ENCODE measurements at places on chromosomes 5 and 9. TPM values are rescaled to one million over a fixed set of nuclear protein-coding genes. Genes with fewer than 3 reads are reported as not detected.
A peak's percentile ranks its signal among the peaks of the same experiment; 100 is the strongest.

DNA sequence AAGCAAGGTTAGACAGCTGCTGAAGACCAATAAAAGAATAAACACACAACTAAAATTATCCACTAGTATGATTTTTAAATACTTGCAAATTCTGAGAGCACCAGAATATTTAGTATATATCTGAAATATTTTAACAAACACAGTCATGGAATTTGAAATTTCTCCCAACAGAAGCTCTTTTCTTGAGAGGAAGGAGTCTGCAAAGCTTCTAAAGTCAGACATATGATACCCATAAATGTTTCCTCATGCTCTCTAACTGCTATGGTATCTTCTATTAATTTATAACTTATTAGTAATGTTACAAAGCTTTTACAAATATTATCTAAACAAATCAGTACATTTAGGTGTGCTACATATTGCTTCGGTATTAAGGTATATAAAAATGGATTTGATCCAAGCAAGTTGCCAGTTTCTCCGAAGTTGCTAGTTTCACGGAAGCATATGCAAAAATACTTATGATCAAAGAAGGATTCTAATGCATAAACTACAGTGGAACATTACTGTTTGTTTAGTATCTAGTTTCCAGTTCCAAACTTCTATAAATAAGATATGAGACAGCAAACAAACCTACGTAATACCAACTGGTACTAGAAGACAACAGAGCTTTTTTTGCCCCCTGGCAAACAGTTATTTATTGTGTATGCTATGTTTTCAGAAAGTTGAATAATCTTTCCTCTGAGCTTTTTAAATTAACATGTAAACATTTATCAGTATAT lies 22.0 kb downstream of the FNIP1 start:
- H3K4me1 ChIP-seq, result no peaks in the 10 kb centered on the region
- H3K36me3 ChIP-seq, result no peaks in the 10 kb centered on the region
- no peak for DNase-seq
- H3K4me3 ChIP-seq, result no peak overlapping the region

- no peaks in the 10 kb centered on the region for H3K27me3 ChIP-seq
- no peaks in the 10 kb centered on the region for H3K36me3 ChIP-seq
- no peak overlapping the region for H3K27ac ChIP-seq
- no peak overlapping the region for H3K4me3 ChIP-seq
Measured at GRCh38 chr5:179303451-179304200, 41.6 kb downstream of the ADAMTS2 start.

GRCh38 chr5:9430306-9430705 lies 115.6 kb downstream of the SEMA5A start:
- no peak for DNase-seq
- no peak overlapping the region for H3K27ac ChIP-seq
- H3K4me3 ChIP-seq, result no peak overlapping the region
- H3K27me3 ChIP-seq, result no peaks in the 10 kb centered on the region

DNA sequence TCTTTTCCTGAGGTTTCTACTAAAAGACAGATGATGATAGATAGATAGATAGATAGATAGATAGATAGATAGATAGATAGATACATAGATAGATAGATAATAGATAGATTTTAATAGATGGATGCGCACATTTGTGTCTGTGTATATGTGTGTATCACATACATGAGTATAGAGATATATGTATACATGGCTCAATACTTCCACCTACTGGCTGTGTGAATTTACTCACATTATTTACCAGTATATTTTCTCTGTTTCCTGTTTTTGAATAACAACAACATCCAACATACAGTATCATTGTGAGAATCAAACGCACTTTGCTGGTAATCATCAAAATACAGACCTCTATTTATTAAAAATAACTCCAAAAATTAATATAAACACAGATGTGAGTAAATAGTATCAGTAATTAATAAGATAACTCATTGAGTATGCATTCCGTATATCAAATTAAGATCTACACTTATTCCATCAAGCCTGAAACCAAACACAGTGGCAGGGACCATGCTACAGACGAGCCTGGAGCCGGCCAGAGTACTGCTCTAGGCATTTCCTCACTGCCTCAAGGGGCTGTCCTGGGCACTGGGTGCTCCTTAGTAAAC lies 338.0 kb downstream of the SEMA5A start:
- H3K27ac ChIP-seq, result no peak overlapping the region
- no peaks in the 10 kb centered on the region for H3K4me1 ChIP-seq
- no peak overlapping the region for H3K4me3 ChIP-seq
- H3K27me3 ChIP-seq, result no peaks in the 10 kb centered on the region

- H3K27me3 ChIP-seq, result no peaks in the 10 kb centered on the region
- H3K4me3 ChIP-seq, result no peak overlapping the region
- no peaks in the 10 kb centered on the region for H3K36me3 ChIP-seq
- H3K27ac ChIP-seq, result no peak overlapping the region
Measured at GRCh38 chr5:34858790-34859189, 19.8 kb downstream of the TTC23L start.

DNA sequence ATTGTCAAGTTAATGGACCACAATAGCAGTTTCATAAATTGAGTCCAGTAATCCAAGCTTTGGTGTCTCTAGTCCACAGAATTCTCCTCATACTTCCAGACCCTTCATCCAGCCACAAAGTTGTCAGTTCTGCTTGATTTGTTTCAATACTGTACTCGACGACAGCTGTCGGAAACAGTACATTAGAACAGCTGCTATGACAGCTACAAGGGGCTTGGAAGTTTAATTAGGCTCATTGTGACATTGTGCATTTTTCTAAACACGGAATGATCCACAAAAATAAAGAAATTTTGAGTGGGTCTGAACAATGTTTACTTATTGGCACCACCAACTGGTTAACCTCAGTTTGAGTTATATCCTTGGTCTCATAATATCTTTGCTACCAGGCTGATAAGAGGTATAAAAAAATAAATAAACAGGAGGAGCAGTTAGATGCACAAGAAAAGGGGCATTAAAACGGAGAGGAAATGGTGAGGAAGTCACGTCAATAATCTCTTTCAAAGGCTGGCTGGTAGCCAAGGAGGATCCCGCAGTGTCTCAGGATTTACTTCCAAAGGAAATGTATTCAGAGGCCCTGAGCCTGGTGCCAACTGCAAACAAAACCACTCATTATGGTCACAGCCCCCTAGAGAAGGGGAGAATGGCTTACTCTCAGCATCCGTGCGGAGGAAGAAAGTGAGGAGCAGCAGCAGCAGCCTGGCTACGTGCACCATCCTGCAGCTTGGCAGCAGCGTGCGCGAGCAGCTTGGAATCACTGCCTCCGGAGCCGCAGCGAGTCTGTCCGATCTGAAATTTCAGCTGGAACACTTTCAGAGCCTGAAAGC lies 933.8 kb upstream of the DMAC1 start:
- H3K27me3 ChIP-seq, result no peaks in the 10 kb centered on the region
- H3K36me3 ChIP-seq, result no peaks in the 10 kb centered on the region
- no peak overlapping the region for H3K27ac ChIP-seq
- H3K4me3 ChIP-seq, result no peak overlapping the region

GRCh38 chr5:52989781-52990527 lies 802 bp downstream of the ITGA2 start:
- no peaks in the 10 kb centered on the region for H3K27me3 ChIP-seq
- H3K36me3 ChIP-seq, result no peaks in the 10 kb centered on the region
- H3K4me3 ChIP-seq, result peak overlapping the region; percentile 56
- no peak overlapping the region for H3K27ac ChIP-seq
- peak; percentile 10 for DNase-seq

DNA sequence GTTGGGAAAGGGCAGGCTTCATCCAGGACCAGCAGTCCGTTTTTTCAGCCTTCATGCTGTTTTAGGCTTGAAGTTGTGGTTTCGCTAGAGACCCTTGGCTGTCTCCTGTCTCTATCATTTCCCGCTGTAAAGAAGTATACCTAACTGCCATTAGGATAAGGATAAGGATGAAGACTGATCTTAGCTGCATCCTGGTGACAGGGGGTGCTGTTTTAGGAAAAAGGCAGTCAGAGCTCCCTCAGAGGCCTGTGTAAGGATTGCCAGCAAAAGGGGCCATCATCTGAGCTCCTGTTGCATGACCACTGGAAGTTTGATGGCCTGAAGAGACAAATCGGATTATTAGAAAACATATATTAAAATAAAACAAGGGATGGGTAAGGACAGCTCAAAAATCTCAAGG lies 64.8 kb upstream of the FGF10 start:
- H3K36me3 ChIP-seq, result no peaks in the 10 kb centered on the region
- DNase-seq, result no peak
- no peaks in the 10 kb centered on the region for H3K4me1 ChIP-seq
- H3K27me3 ChIP-seq, result no peaks in the 10 kb centered on the region
- H3K4me3 ChIP-seq, result no peak overlapping the region

GRCh38 chr9:117000834-117001233 lies 313.7 kb downstream of the TRIM32 start:
- no peaks in the 10 kb centered on the region for H3K36me3 ChIP-seq
- no peak overlapping the region for H3K27ac ChIP-seq
- DNase-seq, result no peak
- no peaks in the 10 kb centered on the region for H3K27me3 ChIP-seq
- H3K4me1 ChIP-seq, result no peaks in the 10 kb centered on the region

GRCh38 chr5:42842921-42843641 lies 31.4 kb upstream of the SELENOP start:
- no peak for DNase-seq
- no peak overlapping the region for H3K4me3 ChIP-seq
- no peaks in the 10 kb centered on the region for H3K36me3 ChIP-seq

- H3K4me3 ChIP-seq, result no peak overlapping the region
- H3K27me3 ChIP-seq, result no peaks in the 10 kb centered on the region
- no peak overlapping the region for H3K27ac ChIP-seq
- H3K4me1 ChIP-seq, result peaks cover 26% of the 10 kb centered on the region
- H3K36me3 ChIP-seq, result no peaks in the 10 kb centered on the region
Measured at GRCh38 chr5:159424123-159424522, 93.8 kb upstream of the IL12B start.

DNA sequence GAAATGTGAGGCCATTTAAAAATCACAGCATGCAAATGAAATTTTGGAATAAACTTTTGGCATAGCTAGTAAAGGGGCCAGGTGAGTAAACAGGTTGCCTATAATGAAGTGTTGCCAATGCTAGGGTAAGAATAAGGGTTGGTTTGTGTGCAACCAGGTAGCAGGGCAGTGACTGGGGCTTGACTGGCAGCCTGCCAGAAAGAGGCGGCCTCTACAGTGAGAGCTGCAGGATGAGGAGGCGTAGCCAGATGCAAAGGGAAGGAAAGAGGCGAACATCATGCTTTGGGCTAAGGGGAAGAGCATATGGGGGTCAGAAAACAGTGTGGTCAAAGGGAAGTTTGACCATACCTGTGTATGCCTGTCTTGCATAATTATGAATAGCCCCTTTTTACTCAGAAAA lies 70.6 kb downstream of the MAST4 start:
- H3K36me3 ChIP-seq, result no peaks in the 10 kb centered on the region
- H3K4me3 ChIP-seq, result no peak overlapping the region
- H3K27ac ChIP-seq, result no peak overlapping the region
- DNase-seq, result no peak
- H3K4me1 ChIP-seq, result no peaks in the 10 kb centered on the region

DNA sequence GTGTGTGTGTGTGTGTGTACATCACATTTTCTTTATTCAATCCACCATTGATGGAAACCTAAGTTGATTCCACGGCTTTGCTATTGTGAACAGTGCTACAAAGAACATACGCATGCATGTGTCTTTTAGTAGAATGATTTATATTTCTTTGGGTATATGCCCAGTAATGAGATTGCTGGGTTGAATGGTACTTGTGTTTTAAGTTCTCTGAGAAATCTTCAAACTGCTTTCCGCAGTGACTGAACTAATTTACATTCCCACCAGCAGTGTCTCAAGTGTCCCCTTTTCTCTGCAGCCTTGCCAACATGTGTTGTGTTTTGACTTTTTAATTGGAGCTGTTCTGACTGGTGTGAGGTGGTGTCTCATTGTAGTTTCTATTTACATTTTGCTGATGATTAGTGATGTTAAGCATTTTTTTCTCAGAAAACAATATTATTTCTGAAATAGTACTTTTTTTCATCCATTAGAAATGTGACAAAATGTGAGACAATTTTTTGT lies 769.7 kb downstream of the TAF11L14 start:
- H3K27ac ChIP-seq, result no peak overlapping the region
- DNase-seq, result no peak
- no peak overlapping the region for H3K4me3 ChIP-seq
- no peaks in the 10 kb centered on the region for H3K4me1 ChIP-seq
- no peaks in the 10 kb centered on the region for H3K27me3 ChIP-seq

- no peak for DNase-seq
- H3K4me1 ChIP-seq, result no peaks in the 10 kb centered on the region
- H3K4me3 ChIP-seq, result no peak overlapping the region
Measured at GRCh38 chr5:50655067-50655809, 11.2 kb upstream of the PARP8 start.

DNA sequence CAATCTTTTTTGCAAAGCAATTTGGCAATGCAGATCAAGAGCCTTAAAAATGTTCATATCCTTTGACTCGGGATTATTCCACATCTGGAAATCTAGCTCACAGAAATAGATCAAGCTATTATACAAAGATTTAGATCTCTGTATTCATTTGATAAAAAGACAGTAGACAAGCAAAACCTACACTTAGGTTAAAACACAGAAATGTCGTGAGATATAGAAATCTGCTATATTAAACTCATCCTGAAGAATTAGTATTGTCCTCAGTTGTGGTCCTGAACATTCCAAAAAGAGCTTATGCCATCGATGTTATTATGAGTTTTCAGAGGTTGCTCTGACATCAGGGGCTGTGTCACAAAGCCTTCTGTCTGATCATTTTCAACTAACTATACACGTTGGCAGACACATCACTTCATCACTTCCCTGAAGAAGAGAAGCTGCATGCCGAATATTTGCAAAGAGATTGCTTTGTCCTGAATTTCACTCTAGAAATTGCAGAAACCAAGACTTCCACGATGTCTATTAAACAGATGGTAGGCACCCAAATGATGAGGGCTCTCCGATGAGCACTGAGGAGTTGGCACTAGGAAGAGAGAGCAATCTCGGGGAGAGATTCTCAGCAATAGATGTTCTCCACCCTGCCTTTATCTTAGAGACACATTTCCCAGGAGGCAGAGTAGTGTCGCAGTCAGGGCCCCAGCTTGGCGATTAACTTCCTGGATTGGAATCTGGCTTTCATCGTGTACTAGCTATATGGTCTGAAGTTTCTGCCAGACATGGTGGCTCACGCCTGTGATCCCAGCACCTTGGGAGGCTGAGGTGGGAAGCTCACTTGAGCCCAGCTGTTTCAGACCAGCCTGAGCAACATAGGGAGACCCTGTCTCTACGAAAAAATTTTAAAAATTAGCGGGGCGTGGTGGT lies 1.9 kb upstream of the UBTD2 start:
- DNase-seq, result no peak
- no peaks in the 10 kb centered on the region for H3K27me3 ChIP-seq
- no peak overlapping the region for H3K4me3 ChIP-seq
- peaks cover 16% of the 10 kb centered on the region for H3K4me1 ChIP-seq
- H3K27ac ChIP-seq, result no peak overlapping the region
- H3K36me3 ChIP-seq, result no peaks in the 10 kb centered on the region

GRCh38 chr9:2157277-2158110 lies 142.3 kb downstream of the SMARCA2 start:
- DNase-seq, result no peak
- H3K4me3 ChIP-seq, result peak overlapping the region; percentile 52
- H3K36me3 ChIP-seq, result peaks cover 4% of the 10 kb centered on the region
- H3K27me3 ChIP-seq, result no peaks in the 10 kb centered on the region
- H3K4me1 ChIP-seq, result peaks cover 27% of the 10 kb centered on the region

- no peaks in the 10 kb centered on the region for H3K4me1 ChIP-seq
- no peak overlapping the region for H3K4me3 ChIP-seq
- peaks cover 16% of the 10 kb centered on the region for H3K27me3 ChIP-seq
- no peaks in the 10 kb centered on the region for H3K36me3 ChIP-seq
Measured at GRCh38 chr9:126665644-126666035, 51.9 kb downstream of the LMX1B start.

Gene LCNL1
- total RNA-seq, result 0.20 TPM

Gene ALDOB
- not detected for total RNA-seq

Gene HTR4
- not detected for total RNA-seq

Gene GMCL2
- not detected for total RNA-seq

Gene TMOD1
- 1.5 TPM for total RNA-seq
